ENCODE measurements at places on chromosomes 12 and 14.

- no peak for DNase-seq
These were observed 231.1 kb downstream of the CACNA1C start for GRCh38 chr12:2283916-2284315.

- no peak for DNase-seq
These were observed 543.2 kb upstream of the TBX3 start for GRCh38 chr12:115227137-115227615.

DNA sequence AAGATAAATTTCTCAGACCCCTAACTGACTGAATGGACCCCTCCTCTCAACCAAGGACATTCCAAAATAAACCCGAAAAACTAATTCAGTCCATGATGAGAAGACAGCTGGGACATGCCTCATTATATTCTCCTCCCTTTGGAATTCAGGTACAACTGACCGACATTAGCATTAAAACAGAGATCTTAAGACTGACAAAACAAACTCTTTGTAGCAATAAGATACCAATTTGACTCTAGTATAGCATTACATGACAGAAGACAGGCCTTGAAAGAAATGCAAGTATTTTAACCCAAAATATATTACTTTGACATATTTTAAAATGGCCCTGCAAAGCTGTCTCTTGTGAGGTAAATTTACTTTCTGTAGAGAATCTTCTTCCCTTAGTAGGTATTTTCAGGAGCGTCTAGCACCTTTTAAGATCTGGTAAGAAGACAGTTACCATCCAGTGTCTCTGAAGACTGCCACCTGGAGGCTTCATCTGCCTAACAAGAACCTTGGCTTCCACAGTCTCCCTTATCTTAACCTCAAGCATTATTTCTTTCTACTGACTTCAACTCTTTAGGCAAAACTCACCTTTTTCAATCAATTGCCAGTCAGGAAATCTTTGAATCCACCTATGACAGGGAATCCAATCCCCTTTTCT lies 957.5 kb downstream of the SLC6A15 start:
- DNase-seq = no peak

- DNase-seq = no peak
These were observed 1.1 kb upstream of the RBMS2 start for GRCh38 chr12:56520506-56520905.

GRCh38 chr12:40947797-40948196 lies 240.3 kb upstream of the PDZRN4 start:
- DNase-seq = no peak

DNA sequence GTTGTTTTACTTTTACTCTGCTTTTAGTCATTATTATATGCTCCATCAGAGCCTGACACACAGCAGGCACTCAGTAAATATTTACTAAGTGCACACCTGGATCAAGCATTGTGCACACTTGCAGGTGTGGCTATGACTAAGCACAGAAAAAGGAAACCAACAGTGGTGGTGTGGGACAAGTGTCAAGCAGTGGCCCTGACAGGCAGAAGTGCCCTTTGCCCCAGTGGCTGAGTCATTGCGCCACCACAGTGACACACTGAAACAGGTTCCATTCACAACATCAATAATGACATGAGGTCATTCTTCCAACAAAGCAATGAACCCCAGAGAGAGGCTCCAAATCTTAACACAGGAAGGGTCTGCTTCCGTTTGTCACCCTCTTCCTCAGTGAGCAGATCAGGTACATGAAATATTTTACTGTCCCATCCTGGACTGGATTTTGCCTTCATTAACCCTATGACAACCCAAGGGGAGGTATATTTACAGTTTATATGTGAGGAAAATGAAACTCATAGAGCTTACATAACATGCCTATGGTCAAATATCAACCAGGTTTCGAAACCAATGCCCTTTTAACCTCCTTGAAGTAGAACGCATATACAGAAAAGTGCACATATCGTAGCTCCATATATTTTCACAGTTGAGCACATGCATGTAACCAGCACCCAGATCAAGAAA lies 82.6 kb upstream of the GTF2A1 start:
- DNase-seq = no peak

- DNase-seq = no peak
These were observed 3.1 kb downstream of the LHX5 start for GRCh38 chr12:113468365-113469223.

DNA sequence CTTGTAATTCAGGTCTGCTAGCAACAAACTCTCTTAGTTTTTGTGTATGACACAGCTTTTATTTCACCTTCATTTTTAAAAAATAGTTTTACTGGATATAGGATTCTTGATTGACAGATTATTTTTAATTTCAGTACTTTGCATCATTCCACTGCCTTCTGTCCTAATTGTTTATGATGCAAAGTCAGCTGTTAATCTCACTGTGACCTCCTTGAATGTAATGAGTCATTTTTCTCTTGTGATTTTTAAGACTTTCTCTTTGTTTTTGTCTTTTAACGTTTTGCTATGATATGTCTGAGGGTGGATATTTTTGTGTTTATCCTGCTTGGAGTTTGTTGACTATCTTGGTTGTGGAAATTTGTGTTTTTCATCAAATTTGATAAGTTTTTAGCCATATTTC lies 126.3 kb upstream of the FBXO33 start:
- DNase-seq = no peak

GRCh38 chr12:50848963-50849362 lies 6.2 kb downstream of the TMPRSS12 start:
- DNase-seq = no peak

DNA sequence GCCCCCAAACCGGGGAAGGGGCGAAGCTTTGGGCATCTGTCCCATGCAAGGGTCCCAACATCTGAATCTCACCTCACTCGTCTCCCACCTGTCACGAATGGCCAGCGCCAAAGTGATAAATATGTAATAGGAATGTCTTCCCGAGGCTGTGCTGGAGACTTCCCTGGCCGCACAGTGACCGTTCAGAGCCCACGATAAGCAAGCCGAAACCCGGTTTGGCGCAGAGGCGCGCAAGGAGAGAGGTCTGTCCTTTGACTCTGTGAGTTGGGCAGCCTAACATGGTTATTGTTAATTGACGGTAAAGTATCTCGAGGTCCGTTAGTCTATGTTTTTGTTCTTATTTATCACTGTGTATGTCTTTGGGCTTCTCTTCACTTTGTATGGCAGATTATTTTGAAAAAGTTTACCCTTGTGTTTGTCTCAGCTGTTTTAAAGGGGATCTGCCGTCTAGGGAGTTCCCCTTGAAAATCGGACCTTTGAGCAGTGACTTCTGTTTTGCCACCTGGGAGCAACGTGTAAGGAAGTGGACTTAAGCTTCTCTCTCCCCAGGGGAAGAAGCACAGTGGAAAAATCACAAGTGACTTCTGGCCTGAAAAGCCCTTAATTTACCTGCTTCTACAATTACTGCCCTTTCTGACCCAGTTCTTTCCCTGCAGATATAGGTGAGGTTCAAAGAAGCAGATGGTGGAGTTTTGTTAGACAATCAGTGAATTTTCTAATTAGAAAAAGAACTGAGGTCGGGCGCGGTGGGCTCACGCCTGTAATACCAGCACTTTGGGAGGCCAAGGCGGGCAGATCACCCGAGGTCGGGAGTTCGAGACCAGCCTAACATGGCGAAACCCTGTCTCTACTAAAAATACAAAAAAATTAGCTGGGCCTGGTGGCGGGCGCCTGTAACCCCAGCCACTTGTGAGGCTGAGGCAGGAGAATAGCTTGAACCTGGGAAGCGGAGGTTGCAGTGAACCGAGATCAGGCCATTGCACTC lies 1.1 kb upstream of the TM9SF1 start:
- DNase-seq = no peak

DNA sequence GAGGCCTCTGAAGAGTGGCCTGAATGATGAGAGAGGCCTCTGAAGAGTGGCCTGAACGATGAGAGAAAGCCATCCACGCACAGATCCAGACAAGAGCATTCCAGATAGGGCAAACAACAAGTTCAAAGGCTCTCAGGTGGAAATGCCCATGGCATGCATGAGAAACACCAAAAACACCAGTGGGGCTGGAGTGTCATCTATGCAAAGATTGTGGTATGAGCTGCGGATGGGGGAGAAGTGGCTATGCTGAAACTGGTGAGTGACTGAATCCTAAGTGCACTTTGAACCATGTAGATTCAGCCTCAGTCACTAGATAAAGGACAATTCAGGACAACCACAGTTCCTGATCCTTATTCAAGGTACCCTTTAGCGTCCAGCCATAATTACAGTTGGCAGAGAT lies 79.4 kb upstream of the GZMB start:
- no peak for DNase-seq

Data from hippocampal formation (tissue), 2 donors.